ENCODE measurements at places on chromosomes 11 and 22.

GRCh38 chr22:29306175-29306834 is at the start of gene GAS2L1:
Gene GAS2L1, plus strand, starts transcription at chr22:29306650. Its CDS starts 1,456 bp downstream, at chr22:29308106.
- DNase-seq, result peak; percentile 21

DNA sequence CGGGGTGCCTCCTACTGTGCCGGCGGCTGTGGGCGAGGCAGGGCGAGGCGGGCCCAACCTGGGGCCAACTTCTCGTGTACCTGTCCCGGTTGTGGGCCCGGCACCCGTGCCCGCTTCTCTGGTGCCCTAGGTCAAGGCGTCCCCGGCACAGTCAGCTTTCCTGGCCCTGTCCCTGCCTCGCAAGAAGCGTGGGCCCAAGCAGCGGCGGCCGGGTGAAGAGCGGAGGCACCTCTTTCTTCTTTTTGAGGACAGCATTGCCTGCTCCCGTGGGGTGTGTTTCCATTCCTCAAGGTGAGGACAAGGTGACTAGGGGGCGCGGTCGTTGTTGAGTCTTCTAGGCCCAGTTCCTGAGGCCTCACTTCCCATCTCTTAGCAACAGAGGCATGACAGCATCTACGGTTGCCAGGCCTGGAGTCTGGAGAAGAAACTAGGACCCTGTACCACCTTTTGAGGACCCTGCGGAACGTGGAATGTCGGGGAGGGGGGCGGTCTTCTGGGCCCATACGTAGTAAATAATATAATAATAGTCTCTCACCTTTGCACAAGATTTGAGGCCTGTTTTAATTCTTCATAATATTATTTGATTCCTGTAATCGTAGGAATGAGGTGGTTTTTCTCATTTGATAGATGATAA is 418 bp downstream of the ACO2 start:
- DNase-seq, result no peak

DNA sequence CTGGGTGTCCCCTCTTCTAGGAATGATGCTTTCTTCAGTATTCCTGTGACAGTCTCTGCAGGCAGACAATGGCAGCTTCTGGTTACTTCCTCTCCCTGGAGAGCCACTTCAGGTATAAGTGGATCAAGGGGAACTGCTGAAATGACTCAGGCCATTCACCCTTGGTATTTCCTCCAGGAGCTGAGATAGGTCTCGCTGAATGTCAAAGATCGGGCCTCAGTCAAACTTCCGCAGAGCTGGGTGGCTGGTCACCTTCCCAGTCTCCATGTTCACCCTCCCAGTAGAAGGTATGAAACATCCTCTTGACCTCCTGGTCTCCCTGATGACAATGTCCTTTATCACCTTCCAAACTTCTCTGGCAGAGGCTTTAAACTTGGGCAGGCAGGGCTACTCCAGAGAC is 1.8 kb upstream of the ANKK1 start:
- DNase-seq, result no peak

- no peak for DNase-seq
These were observed 223.7 kb upstream of the ZC3H12C start for GRCh38 chr11:109869536-109869935.

DNA sequence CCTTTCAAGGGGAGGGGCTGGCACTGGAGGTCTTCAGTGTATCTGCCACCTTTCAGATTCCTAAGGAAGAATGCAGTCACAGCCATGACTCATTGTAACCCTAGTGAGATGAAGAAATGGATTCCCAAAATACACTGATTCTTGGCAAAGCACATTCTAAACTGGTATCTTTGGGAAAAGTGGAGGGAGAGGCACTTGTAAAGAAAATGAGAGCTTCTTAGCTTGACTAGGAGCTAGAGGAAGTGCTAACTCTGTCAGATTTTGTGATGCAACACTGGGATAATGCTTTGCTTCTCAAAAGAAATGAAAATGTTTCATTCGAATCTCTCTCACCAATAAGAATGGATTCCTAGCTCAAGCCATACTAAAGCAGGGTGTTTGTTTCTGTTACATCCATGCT is 14.3 kb downstream of the NRIP3 start:
- peak; percentile 40 for DNase-seq

- DNase-seq, result no peak
These were observed 44.6 kb downstream of the PHF21B start for GRCh38 chr22:44965171-44965570.

GRCh38 chr11:45657496-45658260 is 7.7 kb downstream of the CHST1 start:
- no peak for DNase-seq

DNA sequence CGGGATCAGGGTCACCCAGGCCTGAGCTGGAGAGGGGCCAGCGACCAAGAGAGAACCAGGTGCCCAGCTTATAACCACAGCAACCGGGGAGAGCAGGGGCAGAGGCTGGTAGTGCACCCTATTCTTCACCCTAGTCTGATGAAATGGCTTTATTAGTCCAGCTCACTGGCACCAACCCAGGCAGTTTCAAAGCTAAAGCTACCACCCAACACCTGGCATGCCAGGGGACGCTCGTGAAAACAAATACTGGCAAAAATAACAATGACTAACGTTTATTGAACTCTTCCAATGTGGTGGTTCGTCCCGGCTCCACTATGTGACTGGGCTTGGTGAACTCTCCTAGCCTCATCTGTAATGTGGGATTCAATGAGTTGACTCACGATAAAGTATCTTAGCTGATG is 30.6 kb downstream of the SCGB1A1 start:
- no peak for DNase-seq

- DNase-seq, result no peak
These were observed 143.2 kb downstream of the ARHGAP42 start for GRCh38 chr11:100830274-100830673.

- no peak for DNase-seq
These were observed 79.9 kb upstream of the VPREB1 start for GRCh38 chr22:22164541-22165272.

GRCh38 chr11:133814588-133815100 is 30.7 kb downstream of the SPATA19 start:
- no peak for DNase-seq

- no peak for DNase-seq
These were observed 97.9 kb upstream of the CTSC start for GRCh38 chr11:88435415-88435814.

GRCh38 chr11:78821371-78822306 is 247.0 kb upstream of the NARS2 start:
- DNase-seq, result no peak

DNA sequence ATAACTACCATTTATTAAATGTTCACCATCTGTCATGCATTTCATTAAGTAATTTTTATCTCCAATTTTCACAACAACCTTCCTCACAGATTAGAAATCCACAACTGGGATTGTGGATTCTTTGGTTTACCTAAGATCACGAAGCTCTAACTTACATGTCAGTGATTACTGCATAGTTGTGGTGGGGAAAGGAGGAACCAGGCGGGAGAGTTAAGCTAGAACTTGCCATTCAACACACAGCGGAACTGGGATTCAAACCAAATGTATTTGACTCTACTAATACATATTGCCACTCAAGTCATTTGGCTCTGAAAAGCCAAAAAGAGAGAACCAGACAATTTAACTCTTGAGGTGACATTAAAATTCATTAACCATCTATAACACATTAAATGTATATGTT is 10.4 kb upstream of the LAYN start:
- no peak for DNase-seq
